DMS79 (cell line): ENCODE measurements at places on chromosomes 5 and 9.

GRCh38 chr9:136019041-136019680, 58.0 kb upstream of the UBAC1 start:
- no peak for DNase-seq

- no peak for DNase-seq
Observed at GRCh38 chr9:115838417-115838816, 315.2 kb upstream of the PAPPA start.

DNA sequence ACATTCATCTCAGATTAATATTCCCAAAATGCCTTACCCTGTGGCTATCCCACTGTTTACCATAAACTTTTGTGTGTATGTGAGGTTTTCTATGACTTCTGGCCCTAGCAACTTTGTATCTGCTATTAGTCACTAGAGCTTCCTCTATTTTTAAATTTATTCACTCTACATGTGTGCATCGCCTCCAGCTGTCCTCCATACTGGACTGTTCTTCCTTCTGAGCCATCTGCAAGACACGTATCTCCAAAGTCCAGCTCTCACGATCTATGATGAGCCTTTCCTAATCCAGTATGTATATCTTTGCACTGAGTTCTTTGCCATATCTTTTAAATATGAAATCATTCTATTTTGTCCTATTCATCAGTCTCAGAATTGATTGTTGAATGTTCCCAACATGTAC, 1.7 kb upstream of the GNG10 start:
- DNase-seq: no peak

- no peak for DNase-seq
Observed at GRCh38 chr9:101673642-101674041, 64.8 kb downstream of the GRIN3A start.

- DNase-seq: no peak
Observed at GRCh38 chr5:72835633-72836032, 19.2 kb downstream of the TNPO1 start.

- DNase-seq: no peak
Observed at GRCh38 chr5:135112008-135112725, 78.1 kb upstream of the PITX1 start.

- no peak for DNase-seq
Observed at GRCh38 chr9:127170103-127170502, 47.7 kb upstream of the ANGPTL2 start.

- DNase-seq: peak; percentile 38
Observed at GRCh38 chr5:73966451-73966850, 340.5 kb downstream of the ARHGEF28 start.

- DNase-seq: no peak
Observed at GRCh38 chr5:56681346-56681745, 134.0 kb upstream of the MAP3K1 start.

DNA sequence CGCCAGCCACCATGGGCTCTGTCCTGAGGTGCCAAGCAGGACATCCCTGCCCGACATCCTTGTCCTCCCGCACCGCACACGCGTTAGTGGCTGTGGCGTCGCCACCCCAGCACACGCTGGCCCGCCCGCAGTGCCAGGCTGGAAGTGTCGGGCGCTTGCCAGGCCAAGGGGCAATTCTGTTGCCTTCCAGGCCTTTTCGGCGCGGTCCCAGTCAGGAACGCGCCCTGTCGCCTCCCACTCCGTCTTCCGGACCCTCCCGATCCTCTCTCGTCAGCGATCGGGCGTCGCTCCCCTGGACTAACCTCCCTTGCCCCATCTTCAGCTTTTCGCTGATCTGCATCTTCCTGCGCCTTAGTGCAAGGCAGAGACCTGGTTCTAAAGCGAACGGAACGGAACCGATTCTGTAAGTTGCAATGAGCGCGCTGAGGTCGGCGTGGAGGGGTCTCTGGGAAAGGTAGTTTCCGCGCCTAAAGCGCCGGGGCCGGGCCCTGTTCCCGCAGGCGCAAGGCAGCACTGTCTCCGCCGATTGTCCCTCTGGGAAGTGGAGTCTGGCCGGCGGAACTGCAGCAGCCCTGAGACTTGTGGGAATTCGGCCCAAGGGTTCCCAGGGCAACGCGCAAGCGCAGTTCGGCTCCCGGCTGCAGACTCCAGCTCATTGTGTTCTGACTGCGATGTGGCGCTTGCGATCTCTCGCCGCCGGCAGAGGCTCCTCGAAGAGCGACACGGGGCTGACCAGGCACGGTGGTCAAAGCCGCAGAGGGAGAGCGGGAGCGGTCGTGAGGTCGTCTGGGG, at the start of gene ZNF454:
TSS of gene ZNF454 (plus strand) at position 630 of the 792 bp plus-strand sequence. CDS start 1,594 bp downstream, outside the sequence.
- no peak for DNase-seq

GRCh38 chr9:68749579-68750159, 44.6 kb downstream of the PIP5K1B start:
- no peak for DNase-seq

GRCh38 chr9:102185371-102185770, 446.9 kb upstream of the GRIN3A start:
- DNase-seq: no peak

DNA sequence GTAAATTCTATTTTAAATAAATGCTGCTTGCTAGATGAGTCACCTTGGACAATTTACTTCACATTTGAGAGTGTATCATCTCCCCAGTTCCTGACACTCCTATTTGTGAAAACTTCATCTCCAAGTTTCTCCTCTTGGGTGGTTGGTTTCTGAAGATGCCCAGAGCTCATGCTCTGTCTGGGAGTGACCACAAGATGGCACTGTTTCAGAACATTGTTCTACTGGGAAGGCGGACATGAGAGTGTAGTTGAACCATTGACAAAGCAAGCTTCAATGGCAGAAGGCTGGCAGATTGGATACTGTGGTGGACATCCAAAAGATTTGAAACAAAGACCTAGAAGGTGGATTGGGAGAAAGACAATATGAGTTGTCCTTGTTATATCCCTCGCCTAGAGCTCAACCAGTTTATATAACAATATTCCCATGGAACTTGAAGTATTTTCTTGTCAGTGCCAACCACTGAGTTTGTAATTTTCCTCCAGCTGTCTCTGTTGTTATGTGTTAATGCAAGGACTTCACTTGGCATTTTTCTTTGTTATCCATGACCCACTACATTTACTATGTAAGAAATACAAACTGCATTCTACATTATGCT, 234.3 kb upstream of the ANKH start:
- no peak for DNase-seq

DNA sequence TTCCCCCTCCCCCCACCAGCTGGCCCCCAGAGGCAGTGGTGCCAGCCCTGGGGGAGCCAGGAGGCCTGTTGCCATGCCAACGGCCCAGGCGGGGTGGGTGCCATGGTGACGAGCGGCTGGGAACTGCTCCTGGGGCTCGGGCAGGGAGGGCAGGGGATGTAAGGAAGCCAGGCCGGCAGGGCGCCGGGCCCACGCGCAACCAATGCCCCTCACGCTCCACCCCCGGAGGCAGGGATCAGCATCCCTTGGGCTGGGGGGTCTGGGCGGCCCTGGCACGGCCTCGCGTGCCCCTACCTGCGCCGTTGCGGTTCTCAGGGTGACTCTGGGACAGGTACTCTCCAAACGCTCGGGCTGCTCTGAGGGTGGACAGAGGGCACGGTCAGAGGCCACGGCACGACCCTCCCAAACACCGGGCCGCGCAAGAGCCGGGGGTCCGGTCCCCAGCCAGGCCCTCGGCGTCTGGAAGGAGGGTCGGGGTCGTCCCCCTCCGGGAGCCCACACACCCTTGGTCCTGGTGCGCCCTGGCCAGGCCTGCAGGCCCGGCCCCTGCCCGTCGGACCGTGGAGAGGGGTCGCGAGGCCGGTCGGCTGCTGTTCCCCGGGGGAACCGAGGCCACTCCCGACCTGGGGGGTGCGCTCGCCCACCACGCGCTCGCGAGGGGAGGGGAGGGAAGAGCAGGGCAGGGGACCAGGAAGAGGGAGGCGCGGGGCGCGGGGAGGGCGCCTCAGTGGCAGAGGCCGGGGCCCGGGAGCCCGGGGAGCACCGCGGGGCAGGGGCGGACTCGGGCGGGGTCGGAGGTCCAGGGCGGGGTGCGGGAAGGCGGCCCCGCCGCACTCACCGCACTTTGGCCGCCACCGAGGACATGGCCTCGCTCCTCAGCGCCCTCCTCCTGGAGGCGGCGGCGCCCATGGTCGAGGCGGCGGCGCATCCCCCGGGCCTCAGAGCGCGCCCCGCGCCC, 661 bp downstream of the NSMF start:
- DNase-seq: peak; percentile 45

DNA sequence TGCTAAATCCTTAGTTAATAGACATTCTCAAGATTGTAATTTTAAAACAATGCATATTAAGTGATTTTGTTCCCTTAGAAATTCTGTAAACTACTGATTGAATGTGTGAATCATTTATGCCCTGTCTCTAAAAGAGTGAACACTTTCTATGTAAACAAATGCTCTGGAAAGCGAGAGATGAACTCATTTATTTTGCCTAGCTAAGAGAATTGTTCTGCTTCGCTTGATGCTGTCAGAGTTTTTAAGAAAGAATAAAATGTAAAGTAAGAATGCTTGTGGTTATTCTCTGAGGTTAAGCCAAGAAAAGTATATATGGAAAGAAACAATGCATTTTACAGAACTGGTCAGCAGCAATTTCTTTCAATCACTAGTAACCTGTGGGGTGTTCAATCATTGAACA, 347.4 kb upstream of the NUDT12 start:
- DNase-seq: no peak

GRCh38 chr5:61701877-61702602, 370.0 kb downstream of the ZSWIM6 start:
- DNase-seq: no peak

- no peak for DNase-seq
Observed at GRCh38 chr5:54518146-54518817, 723 bp downstream of the SNX18 start.

- no peak for DNase-seq
Observed at GRCh38 chr9:81224166-81225081, 464.9 kb downstream of the TLE1 start.

- peak; percentile 68 for DNase-seq
Observed at GRCh38 chr9:14306672-14307660, 7.0 kb downstream of the NFIB start.

GRCh38 chr9:38289866-38290245, 102.6 kb upstream of the ALDH1B1 start:
- no peak for DNase-seq

- no peak for DNase-seq
Observed at GRCh38 chr5:57137401-57137800, 36.5 kb upstream of the GPBP1 start.
